Kidney (tissue), 22 donors: ENCODE measurements at places on chromosomes 7 and 10.

GRCh38 chr7:45681596-45682357 is 107.6 kb downstream of the ADCY1 start:
- DNase-seq = no peak

GRCh38 chr10:1216574-1217236 is 160.5 kb downstream of the WDR37 start:
- DNase-seq = no peak

GRCh38 chr10:121131426-121132265 is 280.5 kb downstream of the WDR11 start:
- DNase-seq = no peak

- DNase-seq = no peak
Observed at GRCh38 chr10:66982792-66983474, 57.1 kb downstream of the LRRTM3 start.

GRCh38 chr10:131134001-131134576 is 177.4 kb downstream of the TCERG1L start:
- no peak for DNase-seq

DNA sequence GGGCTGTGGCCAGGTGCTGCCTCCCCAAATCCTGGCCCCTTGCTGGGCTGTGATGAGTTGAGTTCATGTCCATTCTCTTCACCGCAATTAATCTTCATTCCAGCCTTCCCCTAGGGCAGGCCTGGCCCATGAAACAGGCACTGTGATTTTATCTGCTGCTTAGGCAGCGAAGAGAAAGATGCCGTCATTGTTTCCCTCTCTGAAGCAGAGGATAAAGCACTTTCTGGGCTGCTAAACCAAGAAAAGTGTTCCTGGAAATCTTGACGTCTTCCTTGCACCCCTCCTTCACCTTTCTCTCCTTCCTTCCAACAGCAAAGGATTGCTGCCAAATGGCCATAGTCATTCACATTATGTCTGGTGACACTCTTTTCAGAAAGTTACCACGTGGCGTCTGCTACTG is 265.9 kb downstream of the ZEB1 start:
- DNase-seq = no peak
